ENCODE measurements at places on chromosomes 13 and 19. TPM values are rescaled to one million over a fixed set of nuclear protein-coding genes. Genes with fewer than 3 reads are reported as not detected.

Gene NXNL1
- not detected for total RNA-seq

Gene SIAH3
- total RNA-seq: not detected

Gene CILP2
- 0.20 TPM for total RNA-seq

Gene ZNF83
- total RNA-seq: 43.1 TPM

Gene RNF225
- total RNA-seq: not detected

Gene ANGPTL4
- 9.0 TPM for total RNA-seq

Gene CGB5
- total RNA-seq: not detected
